NB4 (cell line): ENCODE measurements at places on chromosomes 6 and 20.

- DNase-seq, result peak; percentile 83
These were observed 39.7 kb downstream of the ANKEF1 start for GRCh38 chr20:10074513-10074912.

- DNase-seq, result no peak
These were observed 189.5 kb upstream of the DTNBP1 start for GRCh38 chr6:15852289-15852688.

DNA sequence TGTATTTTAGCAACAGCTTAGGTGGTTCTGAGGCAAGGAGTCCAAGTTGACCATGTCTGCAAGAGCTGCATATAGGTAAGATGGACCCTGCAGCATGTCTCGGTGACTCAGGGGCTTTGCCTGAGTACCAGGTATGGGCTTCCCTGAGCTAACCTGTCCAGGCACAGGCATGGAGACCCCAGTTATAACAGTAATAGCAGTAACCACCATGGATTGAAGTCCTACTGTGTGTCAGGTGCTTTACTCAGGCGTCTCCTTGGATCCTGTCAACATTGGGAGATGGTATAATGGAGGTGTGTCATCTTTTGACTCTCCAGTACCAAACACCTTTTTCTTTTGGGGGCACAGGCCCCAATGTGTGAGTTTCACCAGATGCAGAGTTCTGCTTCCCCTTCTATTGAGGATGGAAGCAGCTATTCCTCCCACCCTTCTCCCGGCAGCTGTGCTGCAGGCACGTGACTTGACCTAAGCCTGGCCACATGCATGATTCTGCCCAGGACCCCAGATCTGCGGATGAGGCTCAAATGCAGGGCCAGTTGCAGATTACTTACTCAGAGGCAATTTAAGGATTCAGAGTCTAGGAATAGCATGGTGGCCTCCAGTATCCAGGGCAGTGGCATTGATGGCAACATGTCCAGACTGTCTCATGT, 13.8 kb downstream of the TREM1 start:
- no peak for DNase-seq

DNA sequence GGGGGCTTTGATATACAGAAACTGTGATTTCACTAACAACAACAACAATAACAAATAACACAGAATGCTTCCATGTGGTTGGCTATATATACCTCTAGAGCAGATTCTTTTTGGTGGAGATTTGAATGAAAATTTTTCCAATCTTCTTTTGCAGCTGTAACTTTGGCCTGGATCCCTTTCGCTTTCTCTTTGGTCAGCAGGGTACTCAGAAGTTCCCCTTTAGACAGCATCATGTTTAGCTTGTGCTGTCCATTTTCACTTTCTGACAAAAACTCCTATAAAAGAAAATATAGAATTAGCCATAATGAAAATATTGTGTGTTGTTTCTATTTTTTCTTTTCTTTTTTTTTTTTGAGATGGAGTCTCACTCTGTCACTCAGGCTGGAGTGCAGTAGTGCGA, 264.2 kb downstream of the SYNE1 start:
- DNase-seq, result no peak

DNA sequence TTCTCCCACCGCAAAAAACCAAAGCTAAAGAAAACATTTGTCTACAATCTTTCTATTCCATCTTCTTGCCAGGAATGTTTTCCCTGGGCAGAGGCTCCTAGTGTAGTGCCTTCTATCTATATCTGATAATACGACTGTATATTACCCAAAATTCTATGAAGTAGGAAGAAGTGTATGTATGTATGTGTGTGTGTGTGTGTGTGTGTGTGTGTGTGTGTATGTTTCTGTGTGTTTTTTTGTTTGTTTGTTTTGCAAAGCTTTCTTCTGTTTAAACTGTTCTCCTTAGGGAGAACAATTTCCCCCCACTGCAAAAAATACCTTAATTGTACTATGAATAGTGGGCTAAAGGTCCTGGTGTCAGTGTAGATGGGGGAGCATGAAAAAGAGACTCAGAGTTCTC, 312.6 kb upstream of the CITED2 start:
- DNase-seq, result no peak

- DNase-seq, result peak; percentile 75
These were observed 14.8 kb upstream of the FAM83C start for GRCh38 chr20:35306931-35307517.

DNA sequence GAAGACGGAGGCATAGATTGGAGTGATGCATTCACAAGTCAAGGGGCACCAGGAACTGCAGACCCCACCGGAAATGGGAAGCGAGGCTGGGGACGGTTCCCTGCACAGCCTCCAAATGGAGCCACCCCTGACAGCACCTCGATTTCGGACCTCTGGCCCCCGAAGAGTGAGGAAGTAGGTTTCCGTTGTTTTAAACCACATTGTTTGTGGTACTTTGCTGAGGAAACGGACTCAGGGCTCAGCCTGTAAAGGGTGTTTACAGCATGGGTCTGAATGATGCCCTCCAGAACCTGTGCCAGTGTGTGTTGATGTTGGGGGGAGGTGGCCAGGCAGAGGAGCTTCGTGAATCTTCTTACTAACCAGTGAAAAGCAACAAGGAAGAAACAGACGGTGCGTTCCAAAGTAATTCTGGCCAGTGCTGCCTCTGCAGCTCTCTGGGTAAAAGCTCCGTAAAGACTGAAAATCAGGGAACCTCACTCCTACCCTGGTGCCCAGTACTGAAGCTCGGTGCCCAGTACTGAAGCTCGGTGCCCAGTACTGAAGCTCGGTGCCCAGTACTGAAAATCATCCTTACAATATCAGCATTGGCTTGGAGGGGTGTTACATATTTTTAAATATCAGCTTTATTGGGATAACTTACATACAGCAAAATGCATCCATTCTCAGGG, 30.1 kb upstream of the CCR6 start:
- no peak for DNase-seq

GRCh38 chr6:169542491-169542890, 159.3 kb downstream of the WDR27 start:
- DNase-seq, result no peak

DNA sequence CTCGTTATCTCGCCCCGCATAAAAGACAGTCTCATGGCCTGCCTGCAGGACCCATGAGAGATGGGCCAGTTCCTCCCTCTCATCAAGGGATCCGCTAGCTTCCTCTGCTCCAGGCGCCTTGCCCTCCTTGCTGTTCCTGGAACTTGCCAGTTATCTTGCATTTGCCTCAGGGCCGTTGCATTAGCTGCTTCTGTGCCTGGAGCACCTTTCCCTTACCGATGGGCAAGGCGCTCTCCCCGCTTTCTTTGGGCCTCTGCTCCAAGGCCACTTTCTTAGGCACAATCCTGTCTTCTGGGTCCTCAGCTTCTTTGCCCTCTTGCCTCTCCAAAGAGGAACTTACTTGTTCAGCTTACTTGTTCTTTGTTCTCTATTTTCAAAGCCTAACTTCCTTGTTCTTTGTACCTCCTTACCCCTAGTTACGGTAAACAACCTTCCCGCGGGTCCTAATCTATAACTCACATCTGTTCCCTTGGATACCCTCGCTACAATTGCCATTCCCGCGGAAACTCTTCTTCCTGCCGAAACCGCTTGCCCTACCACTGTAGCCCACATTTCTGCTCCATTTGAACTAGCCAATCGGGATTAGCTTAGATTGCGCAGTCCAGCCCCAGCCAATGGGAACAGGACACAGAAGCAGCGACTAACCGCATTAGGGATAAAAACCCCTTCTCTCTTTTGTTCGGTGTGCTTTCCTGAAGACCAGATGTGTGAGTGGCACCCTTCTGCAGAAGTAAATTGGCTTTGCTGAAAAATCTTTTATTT, 887 bp upstream of the NSFL1C start:
- DNase-seq, result peak; percentile 92

- no peak for DNase-seq
These were observed 47.0 kb downstream of the DLL1 start for GRCh38 chr6:170243791-170244291.

GRCh38 chr20:63468421-63468820, 4.0 kb downstream of the KCNQ2 start:
- no peak for DNase-seq

DNA sequence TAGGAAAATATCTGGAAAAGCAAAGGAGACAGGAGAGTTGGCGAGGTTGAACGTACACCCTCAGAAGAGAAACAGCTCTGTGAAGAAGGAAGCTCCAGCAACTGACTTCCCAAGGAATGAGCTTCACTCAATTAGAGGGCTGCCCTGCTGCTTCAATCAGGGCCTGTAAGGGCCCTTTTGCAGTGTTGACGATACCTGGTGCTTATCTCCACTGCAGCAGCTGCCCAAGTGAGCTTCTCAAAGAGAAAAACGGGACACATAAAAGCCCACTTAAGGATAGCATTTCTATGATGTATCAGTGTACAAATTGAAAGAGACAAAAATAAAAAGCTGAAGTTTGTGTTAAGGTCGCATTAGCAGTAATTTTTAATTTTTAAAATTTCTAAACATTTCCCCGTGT, 16.4 kb downstream of the SEC63 start:
- no peak for DNase-seq

DNA sequence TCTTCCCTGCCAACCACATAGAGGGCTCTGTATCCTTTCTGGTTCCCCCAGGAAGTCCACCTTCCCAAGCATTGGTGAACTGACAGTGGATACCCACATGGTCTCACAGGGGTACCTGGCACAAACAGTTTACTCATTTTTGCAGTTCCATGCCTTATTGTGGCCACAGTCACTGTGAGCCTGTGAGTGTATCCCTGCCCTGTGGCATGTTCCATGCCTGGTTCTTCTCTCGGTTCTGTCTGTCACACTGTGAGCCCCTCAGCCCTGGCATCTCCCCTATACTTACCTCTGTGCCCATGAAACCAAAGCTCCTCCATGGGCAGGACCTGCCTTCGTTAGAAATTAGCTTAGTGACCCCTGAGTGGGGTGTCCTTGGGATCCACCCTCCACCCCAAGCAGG, 107.8 kb downstream of the TOX2 start:
- no peak for DNase-seq

GRCh38 chr6:20404641-20405032, 3.0 kb downstream of the E2F3 start:
- peak; percentile 87 for DNase-seq

DNA sequence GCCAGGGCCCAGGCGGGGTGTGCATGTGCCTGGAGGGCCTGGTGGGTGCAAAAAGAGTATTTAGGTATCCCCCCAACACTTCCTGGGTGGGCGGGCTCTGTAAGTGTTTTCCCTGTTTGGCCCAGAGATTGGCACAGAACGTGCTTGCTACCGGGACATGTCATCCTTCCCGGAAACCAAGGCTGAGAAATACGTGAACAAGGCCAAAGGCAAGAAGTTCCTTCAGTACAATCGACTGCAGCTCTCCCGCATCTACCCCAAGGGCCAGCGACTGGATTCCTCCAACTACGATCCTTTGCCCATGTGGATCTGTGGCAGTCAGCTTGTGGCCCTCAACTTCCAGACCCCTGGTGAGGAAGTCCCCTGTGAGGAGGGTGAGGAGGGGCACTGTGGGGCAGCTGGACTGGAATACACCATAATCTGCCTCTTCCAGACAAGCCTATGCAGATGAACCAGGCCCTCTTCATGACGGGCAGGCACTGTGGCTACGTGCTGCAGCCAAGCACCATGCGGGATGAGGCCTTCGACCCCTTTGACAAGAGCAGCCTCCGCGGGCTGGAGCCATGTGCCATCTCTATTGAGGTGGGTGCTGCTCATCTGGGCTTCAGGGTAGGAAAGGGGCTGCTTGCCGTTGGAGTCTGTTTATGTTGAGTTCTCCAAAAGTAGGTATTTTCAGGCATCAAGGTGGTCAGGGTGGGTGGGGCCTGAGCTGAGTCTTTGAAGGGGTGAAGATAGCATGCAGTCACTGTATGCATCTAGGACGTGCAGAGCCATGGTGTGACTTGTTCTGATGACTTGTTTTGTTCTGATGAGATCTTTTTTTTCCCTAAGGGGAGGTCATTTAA, 35.2 kb downstream of the PLCG1 start:
- no peak for DNase-seq

DNA sequence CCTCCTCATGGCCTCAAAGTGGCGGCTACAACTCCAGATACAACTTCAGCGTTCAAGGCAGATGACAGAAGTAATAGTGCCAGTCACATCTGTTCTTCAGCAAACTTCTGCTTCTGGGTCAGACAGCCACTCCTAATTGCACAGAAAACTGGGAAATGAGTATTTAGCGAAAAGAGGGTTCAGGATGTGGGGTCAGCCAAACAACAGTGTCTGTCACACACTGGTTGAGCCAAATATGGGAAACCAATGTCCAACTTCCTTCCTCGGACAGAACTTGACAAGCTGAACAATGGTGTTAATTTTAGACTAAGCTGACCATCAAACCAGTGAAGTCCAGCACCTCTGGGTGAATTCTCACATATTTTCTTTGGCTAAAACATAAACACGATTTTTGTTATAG, 22.1 kb downstream of the NUDT3 start:
- DNase-seq, result peak; percentile 31

GRCh38 chr6:91106083-91106482, 519.2 kb upstream of the MAP3K7 start:
- no peak for DNase-seq

DNA sequence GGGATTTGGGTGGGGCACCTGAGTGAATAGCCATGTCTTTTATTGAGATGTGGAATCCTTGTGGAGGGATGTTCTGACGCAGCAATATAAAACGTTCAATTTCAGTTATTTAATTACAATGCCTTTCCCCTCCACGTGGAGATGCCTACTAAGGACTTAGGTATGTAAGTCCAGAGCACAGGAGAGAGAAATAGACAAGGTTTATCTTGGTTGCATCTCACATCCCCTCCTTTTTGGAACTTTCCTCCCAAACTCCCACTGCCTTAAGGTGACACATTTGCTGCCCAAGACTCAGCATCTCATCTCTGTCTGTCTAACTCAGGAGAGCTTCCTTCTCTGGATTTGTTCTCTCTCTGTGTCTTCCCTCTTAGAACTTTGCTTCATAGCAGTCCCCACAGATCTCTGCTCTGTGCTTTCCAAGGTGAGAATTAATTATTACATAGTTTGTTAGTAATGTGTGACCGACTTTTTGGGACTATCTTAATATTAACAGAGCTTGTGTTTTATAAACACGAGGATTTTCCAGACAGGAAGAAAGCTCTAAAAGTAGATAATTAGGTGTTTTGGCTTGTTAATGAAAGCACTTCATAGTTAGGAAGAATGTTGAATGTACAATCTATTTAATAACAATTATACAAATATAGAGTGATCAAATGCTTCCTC, 52.6 kb downstream of the COL19A1 start:
- no peak for DNase-seq

DNA sequence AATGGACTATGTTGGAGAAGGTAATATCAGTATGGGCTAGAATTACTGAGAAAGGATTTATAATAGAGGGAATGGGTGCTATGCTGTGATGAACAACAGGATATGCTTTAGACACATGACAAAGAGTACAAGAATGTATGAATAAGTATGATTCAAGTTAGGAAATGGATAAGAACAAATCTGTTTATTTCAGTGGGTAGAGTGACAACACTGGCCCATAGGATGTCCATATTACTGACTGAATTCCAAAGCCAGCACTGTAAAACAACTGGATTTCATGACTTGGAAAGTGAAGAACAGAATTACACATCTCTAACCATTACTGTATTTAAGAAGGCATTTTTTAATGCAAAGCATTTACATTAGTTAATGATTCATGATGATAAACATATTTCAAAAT, 35.9 kb downstream of the EPM2A start:
- DNase-seq, result no peak
